H4 (cell line): ENCODE measurements at places on chromosomes 5 and 9. TPM values are rescaled to one million over a fixed set of nuclear protein-coding genes. Genes with fewer than 3 reads are reported as not detected.

ANKRD31 gene
- 0.14 and 0.33 TPM in 2 replicates for total RNA-seq

RALGPS1 gene
- total RNA-seq, result 2.2 and 4.1 TPM in 2 replicates

CNTNAP3B gene
- 23.1 and 23.4 TPM in 2 replicates for total RNA-seq

CCNJL gene
- 6.6 and 7.4 TPM in 2 replicates for total RNA-seq

HAND1 gene
- total RNA-seq, result 0.29 TPM in 1 of 2 replicates, not detected in the other

TOR4A gene
- total RNA-seq, result 0.37 and 1.3 TPM in 2 replicates

SERF1A gene
- total RNA-seq, result 3.4 and 3.5 TPM in 2 replicates

TMEM267 gene
- total RNA-seq, result 16.4 and 17.7 TPM in 2 replicates

FGF10 gene
- total RNA-seq, result not detected in 2 replicates

ENTPD2 gene
- not detected in 2 replicates for total RNA-seq

DNA sequence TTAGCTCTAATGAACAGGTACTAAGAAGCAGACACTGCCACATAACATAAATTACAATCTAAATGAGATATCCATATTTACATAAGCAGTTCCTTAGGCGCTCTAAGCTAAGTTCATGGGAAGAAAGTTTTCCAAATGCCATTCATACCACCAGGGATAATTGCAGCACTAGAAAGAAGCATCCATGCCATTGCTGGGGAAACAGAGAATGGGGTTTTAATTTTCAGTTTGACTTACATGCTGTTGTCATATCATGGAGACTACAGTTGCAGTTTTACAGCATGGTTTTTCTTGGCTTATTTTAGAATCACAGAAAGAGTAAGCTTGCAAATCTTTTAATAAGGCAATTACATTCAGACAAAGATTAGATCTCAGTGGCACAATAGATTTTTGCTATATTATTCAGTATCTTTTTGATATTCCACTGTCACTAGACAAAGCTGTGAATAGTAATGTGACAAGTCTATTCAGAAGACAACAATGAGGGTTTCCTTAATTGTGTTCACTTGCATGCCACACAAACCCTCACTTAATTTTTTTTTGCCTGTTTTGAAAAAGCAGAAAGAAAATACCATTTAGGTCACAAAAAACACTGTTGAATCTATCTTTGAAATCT lies 108.4 kb upstream of the ELAVL2 start:
- no peak for DNase-seq

GRCh38 chr5:134289509-134290113 lies 63.7 kb upstream of the PPP2CA start:
- peak; percentile 64 for DNase-seq

DNA sequence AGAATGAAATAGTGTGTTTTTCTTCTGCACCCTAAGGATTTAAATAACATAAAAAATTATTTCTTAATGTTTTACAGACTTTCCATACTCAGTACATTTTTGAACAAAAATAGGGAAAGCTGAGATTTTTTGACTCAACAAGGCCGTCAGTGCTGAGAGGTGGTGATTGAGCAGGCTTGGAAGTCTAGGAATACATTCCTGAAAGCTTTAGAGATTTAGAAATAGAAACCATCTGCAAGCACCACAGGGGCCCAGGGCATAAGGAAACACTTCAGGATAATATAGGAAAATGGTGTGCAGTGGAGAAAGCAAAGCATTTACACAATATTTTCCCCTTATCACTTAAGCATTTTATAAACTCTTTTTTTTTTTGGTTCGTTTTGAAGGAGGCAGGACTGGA lies 5.2 kb downstream of the BASP1 start:
- DNase-seq, result no peak

GRCh38 chr5:133782736-133783135 lies 170.4 kb upstream of the FSTL4 start:
- DNase-seq, result no peak

DNA sequence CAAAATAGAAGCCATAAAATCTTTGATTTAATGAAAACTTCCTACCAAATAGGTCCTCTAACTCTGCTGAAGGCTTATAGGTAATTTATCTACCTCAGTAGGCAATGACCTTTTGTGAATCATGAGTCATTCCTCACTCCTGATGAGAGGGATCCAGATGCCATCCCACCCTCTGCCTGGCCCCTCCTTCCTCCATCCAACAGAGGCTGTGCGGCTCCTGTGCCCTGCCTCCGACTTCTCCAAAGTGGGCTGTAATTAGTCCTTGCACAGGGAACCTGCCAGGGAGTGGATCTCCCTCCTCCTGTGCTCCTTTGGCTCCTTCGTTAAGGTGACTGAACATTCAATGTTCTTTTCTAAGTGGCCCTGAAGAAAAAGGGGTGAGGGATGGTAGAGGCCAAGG lies 213.9 kb upstream of the TBCA start:
- DNase-seq, result no peak

GRCh38 chr5:67806654-67807438 lies 408.7 kb upstream of the PIK3R1 start:
- no peak for DNase-seq

- DNase-seq, result no peak
These were observed 128.6 kb downstream of the ISOC1 start for GRCh38 chr5:129223178-129223577.

GRCh38 chr9:133121198-133121914 lies at the start of gene RALGDS:
Gene RALGDS (minus strand): TSS chr9:133121240. CDS start chr9:133121154, 86 bp downstream.
- peak; percentile 55 for DNase-seq

GRCh38 chr9:71819115-71819739 lies 50.9 kb upstream of the CEMIP2 start:
- DNase-seq, result no peak

DNA sequence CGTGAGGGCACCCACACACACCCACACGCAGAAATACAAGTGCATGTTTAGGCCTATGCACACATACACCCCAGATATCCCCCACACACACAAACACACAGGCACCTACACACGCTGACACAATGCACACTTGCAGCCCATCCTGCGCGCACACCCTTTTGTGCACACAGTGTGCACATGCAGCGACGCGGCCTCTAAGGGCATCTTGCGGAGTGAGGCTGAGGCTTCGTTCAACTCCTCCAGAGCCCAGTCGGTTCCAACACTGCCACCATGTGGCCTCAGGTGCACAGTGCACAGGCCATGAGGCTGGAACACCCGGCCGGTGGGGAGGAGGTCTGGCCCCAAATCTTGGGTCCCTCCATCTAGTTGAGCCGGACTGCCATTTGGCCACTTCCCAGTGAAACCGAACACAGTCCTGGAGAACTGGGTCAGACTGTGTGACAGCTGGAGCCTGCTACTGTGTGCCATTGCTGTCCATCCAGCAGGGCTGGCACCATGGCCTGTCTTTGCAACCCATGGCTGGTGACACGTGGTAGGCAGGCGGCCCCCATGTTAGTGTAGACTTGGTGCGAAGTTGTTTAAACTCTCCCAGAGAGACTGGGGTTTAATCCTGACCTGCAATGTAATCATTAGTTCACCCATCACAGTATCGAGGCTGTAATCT lies 97.7 kb upstream of the MVB12B start:
- DNase-seq, result peak; percentile 53

DNA sequence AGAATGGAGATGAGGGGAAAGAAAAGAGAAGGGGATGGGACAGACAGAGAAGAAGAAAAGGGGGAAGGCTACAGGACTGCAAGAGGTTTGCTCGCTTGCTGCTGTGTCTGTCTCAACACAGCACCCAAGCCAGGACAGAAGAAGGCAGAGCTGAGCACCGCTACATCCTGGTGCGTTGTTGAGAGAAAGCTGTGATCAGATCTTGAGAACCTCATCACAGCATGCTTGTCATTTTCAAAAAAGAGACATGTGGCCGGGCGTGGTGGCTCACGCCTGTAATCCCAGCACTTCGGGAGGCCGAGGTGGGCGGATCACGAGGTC lies 110.9 kb downstream of the NXNL2 start:
- DNase-seq, result no peak

GRCh38 chr5:88679638-88680037 lies 203.3 kb downstream of the MEF2C start:
- no peak for DNase-seq

GRCh38 chr5:163963881-163964280 lies 458.5 kb downstream of the MAT2B start:
- peak; percentile 76 for DNase-seq

GRCh38 chr5:120254385-120254784 lies 209.7 kb upstream of the PRR16 start:
- DNase-seq, result no peak

- no peak for DNase-seq
These were observed 117.4 kb downstream of the GPR21 start for GRCh38 chr9:123150708-123151503.

GRCh38 chr5:149452665-149453617 lies 73.8 kb upstream of the IL17B start:
- no peak for DNase-seq

DNA sequence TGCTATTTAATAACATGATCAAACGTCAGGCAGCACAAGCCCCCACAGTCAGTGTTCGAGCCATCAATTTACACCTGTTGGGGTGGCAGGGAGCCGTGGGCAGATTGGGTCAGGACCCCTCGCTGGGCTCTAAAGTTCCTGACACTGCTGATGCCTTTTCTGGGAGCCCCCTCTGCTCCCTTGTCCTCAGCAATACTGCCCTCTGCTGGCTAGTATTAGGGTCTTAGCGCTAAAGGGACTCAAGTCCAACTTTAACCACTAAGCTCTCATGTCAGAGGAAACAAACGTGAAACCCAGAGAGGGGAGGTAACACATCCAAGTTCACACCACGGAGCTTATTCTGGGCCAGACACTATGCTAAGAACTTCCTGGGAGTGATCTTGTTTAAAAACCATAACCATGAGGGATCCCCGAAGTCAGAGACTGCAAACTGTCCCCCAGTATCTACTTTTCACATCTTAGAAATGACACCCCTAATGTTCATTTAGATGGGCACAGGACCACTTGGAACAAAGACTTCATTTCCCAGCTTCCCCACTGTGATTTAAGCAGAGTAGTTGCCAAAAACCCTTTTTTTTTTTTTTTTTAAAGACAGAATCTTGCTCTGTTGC lies 20.4 kb downstream of the ANKS6 start:
- DNase-seq, result peak; percentile 61

DNA sequence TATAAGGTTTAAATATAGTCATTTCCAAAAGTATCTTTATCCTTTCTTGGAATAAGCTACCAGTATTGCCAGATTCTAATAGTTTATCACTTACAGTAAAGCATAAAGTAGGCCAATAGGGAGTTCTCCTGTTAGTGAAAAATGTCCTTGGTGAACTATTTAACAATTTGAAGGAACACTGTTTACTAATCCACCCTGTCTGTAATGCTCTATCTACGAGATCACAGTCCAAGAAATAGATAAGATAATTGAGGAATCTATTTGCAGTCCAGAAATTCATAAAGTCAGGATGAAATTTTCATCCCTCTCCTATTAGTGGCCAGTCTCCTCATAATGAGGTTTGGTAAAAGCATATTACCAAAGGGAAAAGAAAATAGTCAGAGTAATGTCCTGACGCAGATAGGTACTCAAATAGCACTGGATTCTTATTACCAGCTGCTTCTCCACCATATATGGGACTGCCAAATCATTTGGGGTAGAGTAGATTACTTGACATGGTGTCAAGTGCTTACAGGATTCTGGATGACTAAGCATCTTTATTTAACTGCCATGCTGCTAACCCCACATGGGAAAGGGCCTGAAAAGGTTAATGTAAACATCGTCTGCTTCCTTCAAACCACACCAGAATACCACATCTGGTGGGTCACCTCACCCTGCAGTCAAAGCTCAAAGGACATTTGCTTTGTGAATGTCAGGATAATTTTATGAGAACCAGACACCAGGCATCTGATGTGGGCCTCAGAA lies 808.1 kb downstream of the EFNA5 start:
- peak; percentile 99 for DNase-seq

DNA sequence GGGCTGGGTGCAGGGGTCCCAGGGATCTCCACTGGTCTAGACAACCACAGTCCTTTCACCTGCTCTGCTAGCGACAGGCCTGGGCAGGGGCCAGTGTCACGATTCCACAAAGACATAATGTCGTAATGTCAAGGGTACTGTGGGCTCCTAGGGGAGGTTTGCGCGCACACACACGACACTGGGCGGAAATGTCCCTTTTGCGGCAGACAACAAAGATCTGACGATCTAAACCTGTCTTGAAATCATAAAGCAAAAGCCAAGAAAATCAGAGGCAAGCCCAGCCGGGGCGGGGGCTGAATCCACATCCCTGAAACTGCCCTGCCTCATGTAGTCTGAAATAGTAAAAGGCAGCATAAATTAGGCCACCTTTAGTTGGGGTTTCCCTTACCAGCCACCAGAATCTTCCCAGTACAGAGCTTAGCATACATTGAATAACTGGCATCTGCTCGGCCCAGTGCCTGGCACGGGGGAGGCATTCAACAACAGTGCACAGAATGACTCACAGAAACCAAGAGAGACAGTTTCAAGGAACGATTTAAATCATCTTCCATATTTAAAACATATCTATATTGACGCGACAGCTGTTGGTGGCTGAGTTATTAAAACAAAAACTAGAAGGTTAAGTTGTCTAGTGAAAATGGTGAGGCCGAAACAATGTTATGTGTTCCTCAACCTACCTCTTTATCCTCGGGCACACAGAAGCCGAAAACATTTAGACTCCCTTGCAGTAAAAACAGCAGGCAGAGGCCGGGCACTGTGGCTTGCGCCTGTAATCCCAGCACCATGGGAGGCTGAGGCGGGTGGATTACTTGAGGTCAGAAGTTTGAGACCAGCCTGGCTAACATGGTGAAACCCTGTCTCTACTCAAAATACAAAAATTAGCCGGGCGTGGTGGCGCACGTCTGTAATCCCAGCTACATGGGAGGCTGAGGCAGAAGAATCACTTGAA lies 151.0 kb downstream of the MYO10 start:
- DNase-seq, result no peak

GRCh38 chr9:78278177-78278777 lies 18.6 kb upstream of the PSAT1 start:
- peak; percentile 60 for DNase-seq

DNA sequence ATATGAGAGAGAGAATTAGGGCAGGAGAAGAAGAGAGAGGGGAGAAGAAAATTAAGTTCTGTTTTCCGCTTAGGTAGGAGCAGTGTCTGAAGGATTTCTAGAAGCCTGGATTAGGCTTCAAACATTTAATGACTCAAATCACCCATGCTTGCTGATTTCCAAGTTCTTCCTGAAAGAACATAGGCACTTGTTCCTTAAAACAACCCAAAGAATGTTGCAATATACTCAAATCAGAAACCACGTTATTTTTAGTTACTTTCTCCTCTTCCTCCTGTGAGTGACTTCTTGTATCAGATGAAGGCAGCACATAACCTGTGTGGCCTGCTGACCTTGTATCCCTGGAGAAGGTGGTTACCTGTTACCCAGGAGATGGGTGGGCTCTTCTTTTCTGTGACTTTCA lies 351.5 kb upstream of the KLF4 start:
- DNase-seq, result no peak
